Tibial nerve (tissue), 4 donors: ENCODE measurements at places on chromosomes 12 and 14. TPM values are rescaled to one million over a fixed set of nuclear protein-coding genes. Genes with fewer than 3 reads are reported as not detected.

Gene TMEM19
- 9.3 TPM for total RNA-seq

Gene ELK3
- total RNA-seq, result 21.3 TPM

Gene DTX1
- 17.3 TPM for total RNA-seq

Gene KRT82
- total RNA-seq, result not detected

Gene PLEKHG3
- 33.3 TPM for total RNA-seq

Gene TAS2R9
- not detected for total RNA-seq

Gene PLEK2
- not detected for total RNA-seq

Gene BLTP3B
- total RNA-seq, result 42.0 TPM

Gene OR6C2
- total RNA-seq, result not detected

Gene DACT1
- 87.2 TPM for total RNA-seq

Gene ANKS1B
- total RNA-seq, result 19.5 TPM
